ENCODE measurements at places on chromosomes 5 and 9. TPM values are rescaled to one million over a fixed set of nuclear protein-coding genes. Genes with fewer than 3 reads are reported as not detected.

DNA sequence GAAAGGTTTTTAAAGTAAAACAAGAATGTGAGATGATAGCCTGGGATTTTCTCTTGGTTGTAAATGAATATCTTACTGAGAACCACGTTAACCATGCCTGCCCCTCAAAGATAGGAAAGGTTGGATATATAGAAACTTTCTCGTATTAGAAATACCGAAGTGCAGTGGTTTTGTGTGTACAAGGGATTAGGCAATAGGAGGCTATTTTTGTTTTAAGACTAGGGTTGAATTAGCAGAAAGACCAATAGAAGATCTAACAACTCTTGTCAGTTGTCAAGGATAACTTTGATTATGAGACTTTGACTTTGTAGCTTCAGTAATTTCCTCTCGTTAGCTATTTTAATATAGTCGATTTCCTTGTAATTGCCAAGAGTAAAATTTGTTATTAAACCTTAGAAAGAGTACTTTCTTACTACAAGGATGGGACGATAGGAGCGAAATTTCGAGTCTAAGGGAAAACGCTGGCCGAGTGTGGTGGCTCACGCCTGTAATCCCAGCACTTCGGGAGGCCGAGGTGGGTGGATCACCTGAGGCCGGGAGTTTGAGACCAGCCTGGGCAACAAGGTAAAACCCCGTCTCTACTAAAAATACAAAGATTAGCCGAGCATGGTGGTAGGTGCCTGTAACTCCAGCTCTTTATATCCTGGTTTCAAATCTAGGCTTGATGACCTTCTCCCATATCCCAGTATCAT lies 838 bp downstream of the POLK start:
- no peak for DNase-seq

DNA sequence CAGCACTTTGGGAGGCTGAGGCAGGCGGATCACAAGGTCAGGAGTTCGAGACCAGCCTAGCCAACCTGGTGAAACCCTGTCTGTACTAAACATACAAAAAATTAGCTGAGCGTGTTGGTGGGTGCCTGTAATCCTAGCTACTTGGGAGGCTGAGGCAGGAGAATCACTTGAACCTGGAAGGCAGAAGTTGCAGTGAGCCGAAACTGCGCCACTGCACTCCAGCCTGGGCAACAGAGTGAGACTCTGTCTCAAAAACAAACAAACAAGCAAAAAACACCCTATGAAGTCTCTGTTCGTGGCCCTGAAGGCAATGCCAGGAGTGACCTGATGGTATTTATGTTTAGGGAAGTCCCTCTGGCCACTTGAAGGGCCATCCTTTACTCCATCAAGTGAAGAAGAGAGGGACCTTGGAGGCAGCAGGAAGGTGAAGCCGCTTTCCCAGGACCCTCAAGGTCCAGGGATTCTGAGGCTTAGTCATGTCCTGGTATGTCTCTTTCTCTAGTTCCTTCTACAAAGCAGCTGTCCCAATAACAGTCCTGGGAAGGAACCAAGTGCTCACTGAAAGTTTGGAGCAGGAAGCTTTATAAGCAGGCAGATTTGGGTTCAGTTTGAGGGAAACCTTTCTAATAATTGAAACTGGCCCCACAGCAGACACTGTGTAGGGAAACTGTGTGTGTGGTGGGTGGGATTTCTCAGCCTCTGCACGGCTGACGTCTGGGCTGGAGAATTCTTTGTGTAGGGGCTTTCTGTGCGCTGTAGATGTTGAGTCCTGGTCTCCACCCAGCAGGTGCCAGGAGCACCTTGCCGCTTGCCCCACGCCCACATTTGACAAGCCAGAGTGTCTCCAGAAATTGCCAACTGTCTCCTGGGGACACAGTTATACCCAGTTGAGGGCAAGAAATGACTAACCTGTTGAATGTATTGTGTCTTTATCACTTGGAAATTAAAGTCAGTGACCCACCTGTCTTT lies 12.5 kb downstream of the PHF2 start:
- no peak for DNase-seq

CNTFR gene
- not detected for total RNA-seq

LMAN2 gene
- total RNA-seq = 86.6 TPM

GFI1B gene
- total RNA-seq = 0.33 TPM
